ENCODE measurements at places on chromosomes 6 and 20.

- no peak for DNase-seq
Observed at GRCh38 chr6:132780770-132781371, 17.6 kb downstream of the SLC18B1 start.

DNA sequence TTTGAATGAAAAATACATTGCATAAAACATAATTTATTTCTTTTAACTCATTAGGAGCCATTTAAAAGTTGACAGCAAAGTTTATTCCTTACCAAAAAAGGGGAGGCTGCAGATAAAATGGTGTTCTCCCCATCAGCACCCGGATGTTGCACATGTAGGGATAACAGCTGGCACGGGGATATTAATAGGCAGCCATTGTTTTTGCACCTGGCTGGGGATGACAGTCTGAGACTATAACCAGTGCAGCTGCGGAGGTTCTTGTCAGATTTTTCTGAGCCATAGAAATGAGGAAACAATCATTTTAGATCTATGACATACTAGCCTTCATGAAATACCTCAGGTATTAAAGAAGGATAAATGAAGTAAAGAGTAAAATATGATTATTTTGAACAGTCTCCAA, 20.1 kb upstream of the HECA start:
- no peak for DNase-seq

DNA sequence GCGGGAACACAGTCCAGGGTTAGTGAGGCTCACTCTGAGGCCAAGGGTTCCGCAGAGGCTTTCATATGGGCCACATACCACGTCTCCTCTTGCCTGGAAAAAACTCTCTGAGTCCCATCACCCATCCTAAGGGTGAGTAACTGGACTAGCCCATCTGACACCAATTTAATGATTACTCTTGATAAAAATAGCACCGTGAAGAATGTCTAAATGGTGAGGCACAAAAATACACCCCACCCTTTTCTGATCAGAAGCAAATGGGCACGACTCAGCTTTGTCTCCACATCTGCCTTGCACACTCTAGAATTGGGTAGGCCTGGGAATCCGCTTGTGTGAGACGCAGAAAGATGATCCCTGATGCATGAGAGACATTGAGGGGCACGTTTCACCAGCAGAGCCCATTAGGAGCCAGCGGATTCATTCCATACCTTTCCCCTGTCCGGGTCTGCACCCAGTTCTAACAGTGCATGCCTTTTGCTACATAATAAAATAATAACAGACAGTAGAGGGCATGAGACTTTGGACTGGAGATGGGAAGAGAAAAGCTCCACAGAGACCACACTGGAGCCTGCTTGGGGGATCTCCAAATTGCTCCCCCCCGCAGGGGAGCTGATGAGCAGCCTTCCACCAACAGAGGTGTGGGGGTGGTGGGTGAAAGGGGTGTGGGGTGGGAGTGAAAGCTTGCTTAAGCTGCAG, 110.0 kb upstream of the KCNK16 start:
- no peak for DNase-seq

GRCh38 chr20:10105046-10105445, 70.3 kb downstream of the ANKEF1 start:
- DNase-seq, result no peak

DNA sequence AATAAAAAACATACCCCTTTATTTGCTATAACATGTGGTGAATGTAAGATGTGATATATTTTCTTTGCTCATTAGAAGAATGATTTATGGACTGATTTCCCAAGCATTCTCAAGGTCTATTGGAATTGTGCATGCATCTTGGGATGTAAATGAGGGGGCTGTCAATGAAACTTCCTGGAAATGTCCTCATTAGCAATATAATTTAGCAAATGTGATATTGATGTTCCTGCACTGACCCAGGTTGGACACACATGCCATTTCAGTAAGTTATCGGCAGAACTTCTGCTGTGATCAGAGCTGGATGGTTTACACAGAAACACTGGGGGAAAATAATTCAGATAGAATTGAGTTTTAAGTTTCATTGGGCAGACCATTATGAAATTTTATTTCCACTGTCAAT, 99.9 kb downstream of the ELOVL4 start:
- no peak for DNase-seq

DNA sequence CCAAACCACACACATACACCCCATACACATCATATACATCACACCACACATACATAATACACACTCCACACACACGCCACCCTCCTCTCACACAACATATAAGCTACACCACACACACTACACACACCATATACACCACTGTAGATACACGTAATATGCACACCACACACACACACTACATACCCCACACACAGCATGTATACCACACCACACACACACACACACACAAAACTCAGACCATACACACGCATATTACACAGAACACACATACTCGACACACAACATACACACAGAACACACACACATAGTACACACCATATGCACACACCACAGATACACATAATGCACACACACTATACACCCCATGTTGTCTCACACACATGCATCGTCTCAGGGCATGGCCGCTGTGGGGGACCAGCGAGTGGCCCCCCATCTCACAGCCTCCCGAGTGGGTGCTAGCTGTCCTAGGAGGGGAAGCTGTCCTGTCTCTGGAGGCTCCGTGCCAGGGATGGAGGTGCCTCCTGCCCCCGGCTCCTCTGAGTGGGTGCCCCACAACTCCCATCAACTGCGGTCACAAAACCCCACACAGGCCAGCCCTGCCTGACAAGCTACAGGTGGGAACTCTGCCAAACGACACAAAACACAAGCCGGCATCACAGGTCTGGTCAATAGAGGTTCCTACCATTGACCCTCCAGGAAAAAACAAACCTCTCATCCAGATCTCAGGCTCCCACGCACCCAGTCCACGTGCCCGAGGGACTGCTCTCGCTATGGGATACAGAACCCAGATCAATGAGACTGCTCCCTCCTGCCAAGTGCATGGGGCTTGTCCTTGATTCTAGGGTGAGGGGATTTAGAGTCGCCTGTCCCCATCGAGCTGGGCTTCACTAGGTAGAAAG, 49.1 kb downstream of the DACT2 start:
- no peak for DNase-seq

DNA sequence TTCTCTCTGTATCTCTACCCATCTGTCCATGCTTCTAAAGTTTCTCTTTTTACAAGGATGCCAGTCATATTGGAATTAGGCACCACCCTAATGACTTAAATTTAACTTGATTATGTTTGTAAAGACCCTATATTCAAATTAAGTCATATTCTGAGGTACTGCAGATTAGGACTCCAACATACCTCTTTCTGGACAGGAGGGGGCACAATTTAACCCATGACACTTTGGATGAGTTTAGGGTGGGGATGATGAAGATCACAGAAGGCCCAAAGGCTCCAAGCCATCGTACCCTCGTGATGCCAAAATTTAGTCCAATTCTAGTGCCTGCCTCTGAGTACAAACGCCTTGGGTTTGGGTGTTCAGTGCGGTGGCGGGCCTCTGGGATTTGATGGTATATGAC, 15.0 kb upstream of the NKX2-2 start:
- DNase-seq, result no peak

DNA sequence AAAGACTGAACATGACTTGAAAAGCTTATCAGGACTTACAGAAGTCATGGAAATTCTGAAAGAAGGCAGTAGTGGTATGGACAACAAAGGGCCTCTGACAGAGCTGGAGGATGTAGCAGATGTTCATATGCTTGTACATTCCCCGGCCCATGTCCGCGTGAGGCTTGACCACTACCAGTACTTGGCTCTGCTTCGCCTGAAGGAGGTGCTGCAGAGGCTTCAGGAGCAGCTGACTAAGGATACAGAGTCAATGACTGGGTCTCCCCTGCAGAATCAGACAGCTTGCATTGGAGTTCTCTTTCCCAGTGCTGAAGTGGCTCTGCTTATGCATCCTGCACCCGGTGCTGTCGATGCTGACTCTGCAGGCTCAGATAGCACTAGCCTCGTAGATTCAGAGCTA, 29.2 kb downstream of the TAF11 start:
- DNase-seq, result no peak

- DNase-seq, result no peak
Observed at GRCh38 chr20:48697845-48698491, 129.8 kb downstream of the PREX1 start.

- no peak for DNase-seq
Observed at GRCh38 chr20:58684291-58684690, 8.3 kb upstream of the NPEPL1 start.

- DNase-seq, result no peak
Observed at GRCh38 chr20:15256676-15257568, 919.5 kb upstream of the FLRT3 start.

- no peak for DNase-seq
Observed at GRCh38 chr20:62067547-62068260, 2.0 kb upstream of the TAF4 start.

DNA sequence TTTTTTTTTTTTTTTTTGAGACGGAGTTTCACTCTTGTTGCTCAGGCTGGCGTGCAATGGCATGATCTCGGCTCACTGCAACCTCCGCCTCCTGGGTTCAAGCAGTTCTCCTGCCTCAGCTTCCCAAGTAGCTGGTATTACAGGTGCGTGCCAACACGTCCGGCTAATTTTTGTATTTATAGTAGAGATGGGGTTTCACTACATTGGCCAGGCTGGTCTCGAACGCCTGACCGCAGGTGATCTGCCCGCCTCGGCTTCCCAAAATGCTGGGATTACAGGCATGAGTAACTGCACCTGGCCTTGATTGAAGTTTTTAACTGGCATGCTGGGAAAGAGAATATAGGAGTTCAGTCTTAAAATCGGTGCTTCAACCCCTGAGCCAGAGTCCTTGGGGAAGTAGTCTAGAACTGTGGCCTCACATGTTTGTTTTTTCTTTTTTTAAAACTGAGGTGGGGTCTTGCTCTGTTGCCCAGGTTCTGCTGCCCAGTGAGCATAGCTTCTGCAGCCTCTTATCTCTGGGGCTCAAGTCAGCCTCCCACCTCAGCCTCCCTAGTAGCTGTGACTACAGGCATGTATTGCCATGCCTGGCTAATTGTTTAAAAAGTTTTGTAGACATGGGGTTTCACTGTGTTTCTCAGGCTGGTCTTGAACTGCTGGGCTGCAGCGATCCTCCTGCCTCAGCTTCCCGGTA, 3.3 kb downstream of the CBFA2T2 start:
- DNase-seq, result no peak

GRCh38 chr6:132669690-132670291, 10.8 kb upstream of the TAAR1 start:
- DNase-seq, result no peak

DNA sequence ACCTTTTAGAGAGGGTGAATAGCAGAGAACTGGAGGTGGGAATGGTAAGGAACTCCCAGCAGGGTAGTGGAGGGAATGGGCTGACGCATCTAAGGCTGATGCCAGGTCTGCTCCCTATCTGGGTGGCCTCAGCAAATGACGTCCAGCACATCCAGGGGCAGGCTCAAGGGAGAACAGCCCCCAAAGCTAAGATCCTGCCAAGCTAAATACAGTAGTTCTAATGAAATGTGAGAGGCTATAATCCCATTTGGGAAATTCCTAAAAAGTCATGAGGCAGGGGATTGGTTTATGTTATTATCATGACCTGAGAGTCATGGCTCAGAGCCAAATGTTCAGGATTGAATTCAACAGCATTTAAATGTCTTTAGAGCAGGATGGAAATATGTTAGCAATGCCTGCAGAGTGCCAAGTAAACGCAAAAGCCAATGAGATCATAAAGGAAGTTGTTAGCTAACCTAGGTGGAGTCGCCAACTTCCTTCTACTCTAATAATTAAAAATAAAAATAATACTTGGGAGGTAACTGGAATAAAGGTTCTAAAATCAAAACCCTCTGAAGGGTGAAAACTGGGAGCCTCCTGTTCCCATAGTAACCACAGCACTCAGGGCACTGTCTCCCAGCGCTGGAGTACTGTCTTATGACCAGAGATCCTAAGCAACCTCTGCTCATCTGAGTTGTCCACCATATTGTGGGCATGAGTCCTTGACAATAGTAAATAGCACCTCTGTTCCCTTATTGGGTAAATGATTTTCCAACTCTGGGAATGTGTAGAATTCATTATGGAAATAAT, 34.8 kb downstream of the IYD start:
- no peak for DNase-seq

DNA sequence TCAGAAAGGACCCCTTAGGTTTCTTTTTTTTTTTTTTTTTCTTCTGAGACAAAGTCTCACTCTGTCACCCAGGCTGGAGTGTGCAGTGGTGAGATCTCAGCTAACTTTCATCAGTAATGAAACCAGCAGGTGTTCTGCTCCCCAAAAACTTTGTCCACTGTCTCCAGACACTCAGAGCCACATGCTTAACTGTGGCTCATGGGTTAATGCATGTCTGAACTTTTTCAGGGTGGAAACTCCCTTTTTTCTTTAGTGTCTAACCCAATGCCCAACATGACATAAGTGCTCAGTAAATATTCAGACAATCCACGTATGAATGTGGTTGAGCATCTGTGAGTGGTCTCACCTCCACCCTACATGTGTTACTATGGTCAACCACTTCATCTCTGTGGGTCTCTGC, 45.4 kb downstream of the MYB start:
- no peak for DNase-seq

- DNase-seq, result peak; percentile 59
Observed at GRCh38 chr6:43113431-43114260, 37.5 kb downstream of the PTK7 start.

- no peak for DNase-seq
Observed at GRCh38 chr6:3875486-3875885, 26.3 kb downstream of the FAM50B start.

GRCh38 chr6:120248451-120248850, 898.9 kb upstream of the MAN1A1 start:
- DNase-seq, result no peak

DNA sequence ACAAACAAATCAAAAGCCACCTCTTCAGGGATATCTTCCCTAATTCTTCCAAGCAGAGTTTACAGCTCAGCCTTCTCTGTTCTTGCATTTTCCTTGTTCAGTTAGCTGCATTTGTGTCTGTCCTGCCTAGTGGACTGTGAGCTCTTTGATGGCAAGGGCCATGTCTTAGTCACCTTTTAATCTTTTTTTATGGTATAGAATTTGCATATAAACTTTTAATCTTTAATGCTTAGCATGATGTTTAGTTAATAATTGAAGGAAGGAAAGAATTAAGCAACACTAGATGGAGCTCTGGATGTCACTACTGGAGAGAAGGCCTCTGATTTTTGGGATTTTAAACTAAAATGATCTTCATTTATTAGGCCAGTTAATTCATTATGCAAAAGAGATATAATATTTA, 12.1 kb downstream of the PPP2R5D start:
- no peak for DNase-seq

- no peak for DNase-seq
Observed at GRCh38 chr6:132218059-132218696, 183.1 kb downstream of the MOXD1 start.

- DNase-seq, result no peak
Observed at GRCh38 chr6:31405996-31406395, 2.6 kb downstream of the MICA start.

All from uterus (tissue), 4 donors.